ENCODE measurements at places on chromosomes 11 and 22.

DNA sequence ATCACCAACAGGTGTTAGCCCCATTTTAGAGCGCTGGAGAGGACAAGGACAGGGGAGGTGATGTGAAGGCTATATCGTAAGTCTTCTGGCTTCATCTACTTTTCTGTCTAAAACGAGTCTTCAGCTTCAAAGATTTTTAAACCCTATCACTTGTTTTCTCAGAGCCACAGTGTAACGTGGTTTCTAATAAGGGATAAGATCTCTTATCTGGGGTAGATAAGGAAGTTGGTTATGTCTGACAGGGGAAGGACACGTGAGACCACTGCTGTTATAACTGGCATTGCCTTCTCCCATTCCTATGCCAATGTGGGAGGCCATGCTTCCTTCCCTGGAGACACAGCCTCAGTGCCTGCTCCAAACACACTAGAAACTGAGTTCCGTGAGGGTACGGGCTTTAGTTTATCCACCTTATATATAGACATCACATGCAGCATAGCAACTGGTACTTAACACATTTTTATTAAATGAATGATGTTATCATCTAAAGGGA, 39.3 kb downstream of the LARGE2 start:
- no peak for DNase-seq

DNA sequence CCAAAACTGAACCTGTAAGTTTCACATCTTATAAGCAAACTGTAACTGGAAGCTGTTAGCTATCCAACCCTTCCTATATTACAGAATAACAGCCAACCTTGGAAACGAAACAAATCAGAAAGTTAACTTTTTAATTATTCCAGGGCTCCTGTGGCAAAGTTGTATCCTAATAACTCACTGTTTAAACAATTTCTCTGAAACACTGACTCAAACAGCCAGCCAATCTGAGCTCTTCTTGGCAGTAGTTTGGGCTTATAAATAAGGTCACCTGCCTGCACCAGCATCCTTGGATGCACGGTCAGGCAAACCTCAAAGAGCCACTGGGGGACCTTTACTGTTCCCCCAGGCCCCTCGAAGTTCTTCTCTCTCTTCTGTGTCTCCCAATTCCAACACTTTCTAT, 5.0 kb downstream of the CELSR1 start:
- no peak for DNase-seq

DNA sequence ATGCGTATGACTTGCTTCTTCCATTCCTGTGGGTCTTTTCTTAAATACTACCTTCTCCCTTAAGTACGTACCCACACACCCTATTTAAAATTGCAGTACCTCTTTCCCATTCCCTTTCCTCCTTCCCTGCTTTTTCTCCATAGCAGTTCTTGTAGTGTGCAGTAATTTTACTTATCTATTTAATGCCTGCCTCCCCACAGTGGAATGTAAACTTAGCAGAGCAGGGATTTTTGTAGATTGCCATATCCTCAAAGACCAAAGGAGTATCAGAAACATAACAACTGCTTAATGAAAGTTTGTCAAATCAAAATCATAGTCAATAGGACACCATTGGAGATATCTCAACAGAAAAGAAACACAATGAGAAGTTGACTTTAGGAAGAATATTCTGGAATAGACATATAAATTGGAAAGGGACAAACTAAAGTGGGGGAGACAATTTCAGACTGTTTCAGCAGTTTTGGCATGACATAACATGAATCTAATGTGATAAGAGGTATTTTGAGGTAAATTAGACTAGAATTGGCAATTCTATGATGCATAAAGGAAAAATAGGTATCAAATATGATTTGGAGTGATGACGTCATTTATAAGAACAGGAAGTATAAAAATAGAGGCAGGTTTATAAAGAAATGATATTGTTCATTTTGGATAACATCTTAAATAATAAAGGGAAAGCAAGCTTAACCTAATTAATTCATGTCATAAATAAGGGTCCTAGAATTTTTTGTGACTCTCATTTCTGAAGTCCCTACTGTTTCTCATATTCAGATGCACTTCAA, 188.4 kb downstream of the SOX6 start:
- DNase-seq, result no peak

DNA sequence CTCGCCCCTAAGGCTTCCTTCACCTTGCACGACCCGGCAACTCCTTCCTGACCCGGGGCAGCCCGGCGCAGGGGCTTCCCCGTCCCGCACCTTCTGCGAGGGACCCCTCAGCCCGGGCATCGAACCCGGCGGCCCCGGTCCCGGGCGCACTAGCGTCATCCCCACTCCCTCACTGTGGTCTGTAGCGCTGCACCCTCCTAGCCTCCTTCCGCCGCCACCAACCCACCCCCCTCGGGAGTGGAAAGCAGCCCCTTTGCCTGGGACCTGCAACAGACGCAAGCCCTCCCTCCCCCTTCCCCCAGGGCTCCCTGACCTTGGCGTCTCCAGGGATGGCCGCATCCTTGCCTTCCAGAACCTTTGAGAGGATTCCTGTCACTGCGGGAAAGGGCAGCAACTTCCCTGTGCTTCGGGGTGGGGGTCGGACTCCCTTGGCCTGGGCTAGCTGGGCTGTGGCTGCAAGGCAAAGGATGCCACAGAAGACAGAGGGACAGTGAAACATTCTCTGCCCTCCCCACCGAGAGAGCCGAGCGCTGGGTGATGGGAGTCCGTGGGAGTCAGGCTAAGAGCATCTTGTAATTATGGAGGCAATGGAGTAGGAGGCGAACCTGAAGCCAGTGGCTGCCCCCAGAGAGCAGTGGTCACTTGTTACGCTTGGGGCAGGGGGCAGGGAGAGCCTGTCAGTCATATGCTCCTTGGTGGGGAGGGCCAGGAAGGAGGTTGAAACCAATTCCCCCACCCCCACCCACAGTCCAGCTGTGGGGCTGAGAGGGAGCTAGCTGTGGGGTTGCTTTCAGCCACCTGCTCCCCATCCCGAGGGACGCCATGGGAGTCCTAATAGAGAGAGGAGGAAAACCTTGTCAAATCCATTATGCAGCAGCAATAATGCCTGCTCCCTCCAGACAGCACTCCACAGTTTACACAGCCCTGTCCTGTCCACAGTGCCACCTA, 920 bp downstream of the TMEM132A start:
- no peak for DNase-seq

- no peak for DNase-seq
Observed at GRCh38 chr22:24776525-24776924, 2.0 kb upstream of the PIWIL3 start.

DNA sequence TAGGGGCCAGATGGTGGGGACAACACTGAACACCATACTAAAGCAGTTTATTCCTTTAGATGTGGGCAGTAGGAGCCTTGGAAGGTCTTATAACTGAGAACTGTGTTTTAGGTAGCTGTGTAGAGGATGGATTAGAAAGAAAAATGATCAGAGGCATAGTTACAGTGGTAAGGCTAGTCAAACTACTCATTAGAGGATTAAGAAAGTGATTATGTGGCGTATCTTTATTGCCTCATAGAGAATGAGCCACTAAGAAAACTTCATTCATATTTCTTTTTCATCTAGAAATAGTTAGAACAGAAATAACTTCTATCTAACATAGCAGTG, 155.8 kb upstream of the RASSF10 start:
- no peak for DNase-seq

GRCh38 chr11:47099214-47099917, 77.3 kb downstream of the ARFGAP2 start:
- no peak for DNase-seq

DNA sequence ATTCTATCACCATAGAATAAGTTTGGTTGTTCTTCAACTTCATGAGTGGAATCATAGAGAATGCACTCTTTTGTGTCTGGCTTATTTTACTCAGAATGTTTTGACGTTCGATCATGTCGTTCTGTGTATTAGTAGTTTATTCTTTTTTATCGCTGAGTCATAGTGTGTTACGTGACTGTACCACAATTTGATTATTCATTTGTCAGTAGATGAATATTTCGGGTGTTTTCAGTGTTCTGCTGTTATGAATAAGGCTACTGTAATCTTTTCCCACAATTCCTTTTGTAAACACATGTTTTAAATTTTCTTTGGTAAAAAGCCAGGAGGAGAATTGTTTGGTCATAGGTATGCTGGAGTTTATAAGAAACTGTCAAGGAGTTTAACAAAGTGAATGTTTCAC, 279.9 kb upstream of the B3GAT1 start:
- no peak for DNase-seq
